ENCODE measurements at places on chromosomes 4 and X.

DNA sequence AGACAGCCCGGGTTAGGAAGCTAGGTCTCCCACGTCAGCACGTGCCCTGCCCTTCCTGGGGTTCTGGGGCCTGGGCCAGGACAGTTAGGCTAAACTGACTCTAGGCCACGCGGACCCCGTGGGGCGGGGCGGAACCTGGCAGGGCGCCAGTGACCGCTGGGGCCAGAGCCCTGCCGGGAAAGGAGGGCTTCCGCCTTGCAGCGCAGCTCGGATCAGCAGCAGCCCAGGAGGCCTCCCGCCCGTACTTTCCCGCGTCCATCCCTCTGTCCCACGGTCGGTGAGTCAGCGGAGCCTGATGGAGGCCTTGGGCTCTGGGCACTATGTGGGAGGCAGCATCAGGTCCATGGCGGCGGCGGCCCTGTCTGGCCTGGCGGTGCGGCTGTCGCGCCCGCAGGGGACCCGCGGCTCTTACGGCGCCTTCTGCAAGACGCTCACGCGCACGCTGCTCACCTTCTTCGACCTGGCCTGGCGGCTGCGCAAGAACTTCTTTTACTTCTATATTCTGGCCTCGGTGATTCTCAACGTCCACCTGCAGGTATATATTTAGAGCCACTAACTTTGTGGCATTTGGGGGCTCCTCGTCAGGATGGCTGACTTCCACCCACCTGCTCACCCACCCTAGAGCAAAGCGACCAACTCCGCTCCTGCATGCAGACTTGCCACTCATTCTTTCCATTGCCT is at the start of gene SMIM10:
Gene SMIM10 (plus strand): TSS at position 191 of the 681 bp plus-strand sequence. CDS start 105 bp downstream, at position 296.
- DNase-seq: peak; percentile 76

- no peak for DNase-seq
Measured at GRCh38 chrX:120740072-120740471, 110.2 kb upstream of the C1GALT1C1 start.

DNA sequence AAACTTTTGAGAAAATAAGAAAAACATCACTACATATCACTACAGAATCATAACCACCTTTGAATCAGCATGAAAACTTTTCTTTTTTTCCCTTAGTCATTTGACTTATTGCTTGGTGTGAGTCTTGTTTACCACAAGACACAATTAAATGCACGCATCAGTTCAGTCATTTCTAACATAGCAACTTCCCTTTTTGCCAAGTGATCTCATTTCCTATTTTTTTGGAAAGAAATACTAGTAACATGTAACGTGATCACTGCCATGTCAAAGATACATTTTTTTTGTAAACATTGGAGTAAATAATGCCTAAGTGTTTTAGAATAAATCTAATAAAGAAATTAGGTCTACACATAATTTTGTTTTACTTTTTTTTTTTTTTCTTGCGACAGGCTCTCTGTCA is 5.1 kb upstream of the CXCL8 start:
- DNase-seq: peak; percentile 47

DNA sequence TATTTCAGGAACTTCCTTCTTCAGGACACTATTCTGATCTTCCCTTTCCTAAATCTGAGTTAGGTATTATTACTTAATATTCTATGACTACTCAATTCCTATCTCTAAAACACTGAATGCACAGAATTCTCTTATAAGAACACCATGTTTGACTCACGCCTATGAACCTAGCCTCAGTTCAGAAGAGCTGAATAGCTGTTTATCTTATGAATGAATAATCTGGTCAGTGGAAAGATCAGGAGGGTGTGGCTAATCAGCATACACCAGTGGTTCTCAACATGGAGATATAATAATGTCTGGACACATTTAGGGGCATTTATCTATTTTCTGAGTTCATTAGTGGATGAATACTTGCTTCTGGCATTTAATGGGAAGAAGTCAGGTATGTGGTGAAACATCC is 24.2 kb downstream of the EPHA5 start:
- no peak for DNase-seq

- DNase-seq: no peak
Measured at GRCh38 chr4:136637071-136637777, 895.1 kb downstream of the PCDH18 start.

DNA sequence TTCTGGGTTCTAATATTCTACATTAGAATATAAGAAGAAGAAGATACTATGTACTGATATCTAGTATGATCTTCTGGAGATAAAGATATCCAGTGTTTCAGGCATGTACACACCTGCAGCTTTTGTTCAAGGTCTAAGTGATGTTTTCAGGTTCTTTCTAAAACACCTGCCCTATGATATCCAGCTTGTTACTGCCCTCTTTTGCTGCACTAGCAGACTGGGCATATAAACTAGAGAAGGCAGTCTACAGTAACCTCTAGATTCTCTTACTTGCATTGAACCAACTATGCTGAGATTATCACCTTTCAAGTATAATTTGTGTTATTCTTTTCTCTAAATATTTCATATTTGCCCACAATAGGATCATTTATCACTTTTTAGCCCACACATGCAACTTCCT is 1.9 kb upstream of the FRYL start:
- DNase-seq: no peak

DNA sequence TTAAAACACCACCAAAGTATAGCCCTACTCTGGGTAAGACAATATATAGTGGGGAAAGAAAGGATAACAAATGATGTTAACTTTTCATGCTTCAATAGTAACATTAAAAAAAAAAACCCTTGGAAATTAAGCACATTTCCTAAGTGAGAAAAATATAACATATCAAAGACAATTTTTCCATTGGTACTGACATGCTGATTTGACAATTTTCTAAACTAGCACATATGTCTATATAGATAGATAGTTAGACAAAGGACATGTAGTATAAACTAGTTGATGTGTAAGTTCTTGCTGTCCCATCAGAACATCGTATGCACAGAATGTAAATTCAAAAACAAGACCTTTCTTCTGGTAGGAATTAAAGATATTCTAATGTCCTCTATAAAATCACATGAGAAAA is 47.2 kb upstream of the ETNPPL start:
- DNase-seq: no peak

- no peak for DNase-seq
Measured at GRCh38 chr4:81146466-81146865, 68.6 kb downstream of the PRKG2 start.

DNA sequence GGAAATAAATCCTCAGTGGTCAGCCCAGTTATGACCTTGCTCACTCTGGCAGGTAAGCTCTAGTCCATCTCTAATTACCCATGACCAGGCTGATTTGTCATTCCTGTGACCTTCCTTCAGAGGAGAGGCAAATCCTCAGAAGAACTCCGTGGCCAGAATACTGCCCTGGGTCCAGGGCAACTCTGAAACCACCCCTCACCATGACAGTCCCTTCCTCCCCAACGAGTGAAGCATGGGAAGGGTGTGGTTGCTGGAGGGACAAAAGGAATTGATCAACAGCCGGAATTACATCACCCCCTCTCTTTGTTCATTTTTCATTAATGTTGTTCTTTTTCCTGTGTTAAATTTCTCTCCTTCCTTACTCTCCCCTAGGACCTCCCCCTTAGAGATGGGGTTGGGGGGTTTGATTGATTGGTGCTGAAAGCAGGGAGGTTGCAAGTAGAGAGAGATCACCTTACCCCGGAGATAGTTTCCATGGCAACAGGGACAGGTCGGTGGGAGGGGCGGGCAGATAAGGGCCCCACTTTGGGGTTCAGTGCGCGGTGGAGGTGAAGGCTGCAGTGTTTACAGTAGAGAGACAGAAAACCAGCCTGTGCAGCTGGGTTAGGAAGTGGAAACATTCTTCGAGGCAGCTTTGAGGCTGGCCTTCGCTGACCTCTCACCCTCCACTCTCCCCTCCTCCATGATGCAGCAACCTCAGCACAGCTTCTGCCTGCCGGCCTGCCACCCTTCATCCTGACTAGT is 647.4 kb downstream of the BCOR start:
- no peak for DNase-seq

GRCh38 chrX:15321447-15321846 is 6.0 kb upstream of the ASB11 start:
- DNase-seq: no peak

DNA sequence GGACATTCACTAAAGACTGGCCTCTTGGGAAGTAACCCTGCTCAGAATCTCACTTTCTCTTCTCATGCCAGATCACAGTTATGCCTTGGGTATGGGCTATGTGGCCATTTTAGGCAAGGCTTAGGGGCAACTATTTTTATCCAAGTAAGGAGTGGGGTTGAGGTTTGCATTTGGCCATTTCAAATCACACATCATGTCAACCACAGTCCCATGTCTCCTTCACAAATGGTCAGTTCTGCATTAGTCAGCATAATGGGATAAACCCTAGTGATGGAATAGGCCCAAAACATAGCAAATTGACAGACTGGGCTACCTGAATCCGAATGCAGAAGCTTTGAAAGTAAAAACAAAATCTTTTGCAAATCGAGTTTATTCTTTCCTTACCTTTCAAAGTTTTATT is 827 bp upstream of the RTL3 start:
- DNase-seq: no peak

DNA sequence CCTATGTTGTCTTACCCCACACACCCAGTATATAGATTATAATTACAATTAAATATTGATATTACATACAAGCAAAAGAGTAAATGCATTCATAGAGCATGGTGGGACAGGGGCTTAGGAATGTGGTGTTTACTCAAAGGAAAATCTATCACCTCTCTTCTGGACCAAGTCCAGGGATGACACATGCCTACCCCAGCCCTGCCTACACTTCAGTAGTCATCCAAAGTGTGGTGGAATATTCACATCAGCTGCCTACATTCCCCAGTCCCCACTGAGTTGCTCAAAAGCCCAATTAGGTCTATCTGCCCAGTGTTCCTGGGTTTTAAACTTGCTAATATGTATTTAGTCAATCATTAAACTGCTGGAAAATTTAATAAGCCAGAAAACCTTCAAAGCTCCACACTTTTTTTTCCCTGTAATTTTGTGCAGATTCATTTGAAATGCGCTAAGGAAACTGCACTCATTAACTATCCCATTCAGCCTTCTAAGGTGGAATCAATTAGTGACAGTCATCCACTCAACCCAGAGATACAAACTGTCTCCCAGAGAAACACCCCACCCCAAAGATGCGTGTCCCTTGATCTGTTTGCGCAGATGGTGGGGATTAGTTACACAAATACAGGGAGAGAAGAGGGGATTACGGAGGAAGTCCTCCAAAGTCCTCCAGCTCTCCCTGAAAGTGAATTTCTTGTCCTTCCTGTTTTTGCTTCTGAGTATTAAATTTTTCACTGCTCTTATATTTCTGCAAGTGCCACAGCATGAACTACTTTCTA is 91.7 kb upstream of the KDR start:
- peak; percentile 52 for DNase-seq

GRCh38 chrX:54810532-54810931 is 3.0 kb downstream of the MAGED2 start:
- DNase-seq: no peak

GRCh38 chr4:47560682-47561081 is 75.6 kb downstream of the ATP10D start:
- no peak for DNase-seq

GRCh38 chrX:10352536-10352935 is 195.8 kb downstream of the CLCN4 start:
- DNase-seq: no peak

DNA sequence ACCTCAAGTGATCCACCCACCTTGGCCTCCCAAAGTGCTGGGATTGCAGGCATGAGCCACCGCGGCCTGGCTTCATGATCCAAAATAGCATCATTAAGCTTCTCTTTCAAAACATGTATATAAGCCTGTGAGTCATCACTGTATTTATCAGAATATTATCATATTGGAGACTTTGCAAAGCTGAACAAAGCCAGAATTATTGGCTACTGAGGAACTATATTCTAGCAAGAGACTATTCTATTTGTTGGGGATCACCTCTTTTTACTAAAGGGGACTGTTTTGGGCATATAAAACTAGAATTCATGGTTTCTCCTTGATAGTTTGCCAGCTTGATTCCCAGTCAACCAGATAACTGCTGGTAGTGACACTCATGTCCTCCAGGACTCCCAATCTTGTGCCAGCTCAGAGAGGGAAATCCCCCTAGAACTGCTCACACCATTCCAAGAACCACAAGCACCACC is 40.1 kb downstream of the TET2 start:
- DNase-seq: peak; percentile 59

- no peak for DNase-seq
Measured at GRCh38 chrX:7168371-7168770, 20.4 kb upstream of the PUDP start.

DNA sequence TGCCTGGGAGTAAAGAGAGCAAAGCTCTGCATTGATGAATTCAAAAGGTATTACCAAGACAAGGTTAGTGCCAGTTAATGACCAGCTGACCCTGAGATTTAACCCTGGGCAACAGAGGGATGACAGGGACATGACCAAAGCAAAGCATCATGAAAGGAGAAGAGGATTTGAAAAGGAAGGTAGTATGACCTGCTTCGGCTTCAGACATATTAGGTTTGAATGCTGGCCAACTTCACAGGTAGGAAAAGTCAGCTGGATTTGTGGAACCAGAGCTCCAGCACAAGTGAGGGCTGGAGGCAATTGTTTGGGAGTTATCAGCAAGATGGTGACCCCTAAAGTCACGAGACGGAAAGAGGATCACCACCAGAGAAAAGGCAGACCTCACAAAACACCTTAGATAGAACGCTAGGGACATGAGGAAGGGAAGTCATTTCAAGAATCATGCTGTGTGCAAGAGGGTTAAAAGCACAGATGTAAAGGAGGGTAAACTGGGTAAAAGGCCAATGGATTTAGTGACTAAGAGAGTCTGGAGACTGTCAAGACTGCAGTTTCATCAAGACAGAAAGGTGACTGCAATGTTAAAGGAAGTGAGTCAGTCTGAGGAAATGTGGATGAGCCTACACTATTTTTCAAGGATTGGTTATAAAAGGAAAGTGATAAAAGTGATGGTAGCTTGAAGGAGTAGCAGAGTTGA is 45.6 kb downstream of the SH3RF1 start:
- DNase-seq: peak; percentile 95

DNA sequence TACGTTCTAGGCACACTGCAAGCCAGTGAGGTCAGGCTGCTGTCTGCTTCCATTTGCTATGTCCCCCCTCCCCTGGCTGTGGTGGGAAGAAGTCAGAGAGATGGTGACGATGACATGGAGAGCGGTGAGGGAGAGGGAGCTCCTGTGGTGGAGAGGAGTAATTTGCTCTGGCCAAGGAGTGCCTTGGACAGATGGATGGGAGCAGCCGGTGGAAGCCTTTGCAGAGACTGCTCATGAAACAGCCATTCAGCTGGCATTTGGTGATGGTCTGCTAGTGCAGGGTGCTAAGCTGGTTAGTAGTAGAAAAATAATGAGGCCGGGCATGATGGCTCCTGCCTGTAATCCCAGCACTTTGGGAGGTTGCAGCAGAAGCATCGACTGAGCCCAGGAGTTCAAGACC is 124.1 kb downstream of the FHDC1 start:
- no peak for DNase-seq

All from foreskin fibroblast (primary cell).